ENCODE measurements at places on chromosomes 4 and X.

DNA sequence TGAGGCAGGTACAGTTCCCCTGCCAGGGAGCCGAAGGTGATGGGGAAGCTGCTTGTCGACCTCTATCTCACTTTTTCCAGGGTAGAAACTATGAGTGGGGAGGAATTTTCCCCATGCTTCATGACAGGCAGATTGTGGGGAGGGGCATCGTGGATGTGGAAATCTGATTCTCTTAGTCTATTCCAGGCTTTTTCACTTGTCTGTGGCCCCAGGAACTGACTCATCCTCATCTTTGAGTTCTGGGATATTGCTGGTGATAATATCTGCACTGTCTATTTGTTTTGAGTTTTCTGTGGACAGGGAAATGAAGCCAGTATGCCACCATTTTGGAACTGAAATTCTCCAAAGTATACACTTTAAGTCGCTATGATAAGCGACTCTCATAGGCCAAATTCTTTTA, 7.6 kb upstream of the TLR2 start:
- DNase-seq, result no peak

DNA sequence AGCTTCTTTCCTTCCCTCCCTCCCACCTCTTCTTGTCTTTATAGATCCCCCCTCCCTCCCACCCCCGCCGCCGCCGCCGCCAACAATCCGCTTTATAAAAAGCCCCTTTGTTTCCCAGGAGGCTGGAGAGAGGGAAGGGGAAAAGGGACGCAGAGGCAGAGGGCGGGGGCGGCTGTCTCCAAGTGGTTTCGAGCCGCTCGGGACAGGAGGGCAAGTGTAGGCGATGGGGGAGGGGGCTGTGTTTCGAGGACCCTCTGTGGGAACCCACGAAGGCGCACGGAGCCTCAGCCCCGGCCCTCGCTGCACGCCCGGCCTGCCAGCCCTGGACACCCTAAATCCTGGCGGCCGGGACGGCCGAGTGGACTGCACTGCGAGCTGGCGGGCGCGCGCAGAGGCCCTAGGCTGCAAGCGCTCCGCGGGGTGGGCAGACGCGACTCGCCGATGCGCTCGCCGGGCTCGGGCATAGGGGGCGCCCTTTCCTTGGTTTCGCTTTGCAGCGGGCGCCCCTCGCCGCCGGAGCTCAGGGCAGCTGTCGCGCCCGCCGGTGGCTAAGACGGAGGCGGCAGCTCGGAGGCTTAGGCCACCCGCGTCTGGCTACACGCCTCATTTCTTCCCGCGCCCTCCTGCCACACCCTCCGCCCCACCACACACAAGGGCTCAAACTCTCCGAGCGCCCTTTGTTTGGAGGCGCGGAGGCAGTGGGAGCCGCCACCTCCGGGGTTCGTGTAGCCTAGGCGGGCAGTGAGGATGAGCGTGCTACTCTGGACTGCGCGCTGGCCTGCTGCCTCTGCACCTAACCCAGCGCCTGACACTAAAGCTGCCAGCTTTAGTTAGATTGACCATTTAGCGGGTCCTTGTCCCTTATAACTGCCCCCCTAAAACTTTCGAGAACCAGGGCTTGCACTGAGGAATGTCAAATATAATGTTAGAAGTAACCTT, 2.2 kb downstream of the MAMLD1 start:
- DNase-seq, result no peak

- DNase-seq, result no peak
Measured at GRCh38 chr4:5887361-5888221, 5.3 kb downstream of the CRMP1 start.

- DNase-seq, result peak; percentile 80
Measured at GRCh38 chr4:7526929-7527535, 92.3 kb upstream of the PSAPL1 start.

GRCh38 chrX:56726605-56727004, 2.4 kb upstream of the NBDY start:
- DNase-seq, result no peak

DNA sequence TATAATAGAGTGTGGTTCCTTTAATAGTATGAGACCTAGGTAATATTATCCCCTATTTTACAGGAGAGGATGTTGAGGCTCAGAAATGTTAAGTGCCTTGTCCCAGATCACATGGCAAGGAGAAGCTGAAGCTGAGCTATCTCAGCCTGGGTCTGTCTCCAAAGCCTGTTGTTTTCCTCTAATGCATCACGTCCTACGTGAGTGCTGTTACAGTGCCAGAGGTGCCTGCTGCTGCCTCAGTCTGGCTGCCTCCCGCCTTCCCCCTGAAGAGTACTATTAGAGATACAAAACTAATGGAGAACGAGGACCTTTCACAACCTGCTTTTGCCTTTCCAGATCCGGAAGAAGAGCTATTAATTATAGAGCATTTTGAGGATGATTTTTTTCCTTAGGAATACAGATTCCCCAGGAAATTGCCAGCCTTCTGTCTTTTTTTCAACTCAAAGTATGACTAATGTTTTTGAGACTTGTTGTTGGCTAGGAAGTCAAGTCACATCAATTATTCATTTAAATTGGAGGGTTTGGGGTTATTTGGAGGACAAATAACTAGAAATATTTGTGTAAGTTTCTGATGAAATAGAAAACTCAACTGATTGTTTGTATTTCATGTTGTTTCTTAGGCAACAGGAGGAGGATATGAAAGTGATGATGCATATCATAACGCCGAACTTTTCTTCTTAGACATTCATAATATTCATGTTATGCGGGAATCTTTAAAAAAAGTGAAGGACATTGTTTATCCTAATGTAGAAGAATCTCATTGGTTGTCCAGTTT, 43.9 kb upstream of the MTMR1 start:
- DNase-seq, result no peak

DNA sequence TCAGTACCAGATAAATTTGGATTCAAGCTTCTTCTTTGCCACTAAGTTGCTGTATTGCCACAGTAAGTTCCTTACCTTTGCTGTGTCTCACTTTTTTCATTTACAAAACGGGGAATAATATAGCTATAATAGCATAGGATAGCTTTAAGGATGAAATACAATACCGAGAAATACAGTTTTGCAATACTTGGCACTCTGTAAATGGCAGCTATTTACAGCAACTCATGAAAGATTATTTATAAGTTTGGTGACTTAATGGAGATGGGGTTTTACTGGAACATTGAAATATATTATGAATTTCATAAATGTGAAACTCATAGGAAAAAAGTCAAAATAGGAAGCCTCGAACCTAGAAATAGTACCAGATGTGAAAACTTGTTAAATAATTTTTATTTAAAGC, 27.6 kb downstream of the ANXA10 start:
- no peak for DNase-seq

DNA sequence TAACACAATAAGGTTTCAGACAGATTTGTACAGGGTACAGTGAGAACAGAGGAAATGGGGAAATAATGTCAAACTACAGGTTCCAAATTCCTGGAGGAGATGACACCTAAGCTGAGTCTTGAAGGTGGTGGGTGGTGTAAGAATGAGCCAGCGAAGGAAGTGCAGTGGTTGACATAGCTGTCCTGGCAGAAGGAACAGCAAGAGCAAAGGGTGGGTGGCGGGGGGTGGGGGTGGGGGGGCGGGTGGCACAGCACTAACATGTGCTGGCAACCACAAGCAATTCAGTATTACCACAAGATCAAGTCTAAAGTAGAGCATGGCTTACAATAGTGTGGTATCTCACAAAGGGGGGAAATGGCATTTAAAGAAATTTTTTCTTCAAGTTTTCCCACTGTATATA, 13.1 kb upstream of the G3BP2 start:
- DNase-seq, result no peak
